OCI-LY7 (cell line): ENCODE measurements at places on chromosomes 12 and 14.

DNA sequence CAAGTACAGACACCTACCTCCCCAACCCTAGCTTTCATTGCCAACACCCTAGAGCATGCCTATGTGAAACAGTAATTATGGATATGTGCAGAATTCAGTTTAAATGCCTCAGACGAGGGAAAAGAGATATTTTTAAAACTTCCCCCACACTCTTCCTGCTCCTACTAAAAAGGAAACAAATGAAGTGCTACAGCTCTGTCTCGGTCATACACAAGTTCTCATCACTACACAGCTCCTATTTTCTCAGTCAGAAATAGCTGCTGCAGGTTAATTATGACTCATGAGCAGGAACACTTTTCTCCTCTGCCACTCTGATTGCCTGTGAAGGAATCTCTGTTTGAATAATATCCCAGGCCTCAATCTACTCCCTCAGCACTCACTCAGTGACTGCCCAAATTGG, 703.6 kb upstream of the FLRT2 start:
- no peak for DNase-seq

- DNase-seq: no peak
Measured at GRCh38 chr14:30808576-30808975, 65.8 kb upstream of the COCH start.

DNA sequence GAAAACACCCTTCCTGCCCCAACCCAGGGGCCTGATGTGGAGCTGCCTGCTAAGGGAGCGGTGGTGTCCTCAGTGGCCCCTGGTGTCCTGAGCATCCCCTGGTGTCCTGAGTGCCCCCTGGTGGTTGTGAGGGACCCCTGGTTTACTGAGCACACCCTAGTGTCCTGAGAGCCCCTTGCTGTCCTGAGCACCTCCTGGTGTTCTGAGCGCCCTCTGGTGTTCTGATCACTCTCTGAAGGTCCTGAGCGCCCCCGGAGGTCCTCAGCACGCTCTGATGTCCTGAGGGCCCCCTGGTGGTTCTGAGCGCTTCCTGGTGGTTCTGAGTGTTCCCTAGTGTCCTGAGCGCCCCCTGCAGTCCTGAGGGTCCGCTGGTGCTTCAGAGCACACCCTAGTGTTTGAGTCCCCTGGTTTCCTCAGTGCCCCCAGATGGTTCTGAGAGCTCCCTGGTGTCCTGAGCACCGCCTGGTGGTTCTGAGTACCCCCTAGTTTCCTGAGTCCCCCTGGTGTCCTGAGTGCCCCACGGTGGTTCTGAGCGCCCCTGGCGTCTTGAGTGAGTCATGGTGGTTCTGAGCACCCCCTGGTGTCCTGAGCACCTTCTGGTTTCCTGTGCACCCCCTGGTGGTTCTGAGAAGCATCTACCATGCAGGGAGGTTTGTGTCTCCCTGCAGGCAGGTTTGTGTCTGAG, 1004.2 kb downstream of the TMEM121 start:
- DNase-seq: peak; percentile 21

GRCh38 chr12:95522692-95523091, 28.6 kb downstream of the USP44 start:
- no peak for DNase-seq

GRCh38 chr12:88870000-88870737, 289.9 kb upstream of the KITLG start:
- no peak for DNase-seq

GRCh38 chr12:39490500-39491282, 47.8 kb upstream of the KIF21A start:
- no peak for DNase-seq

DNA sequence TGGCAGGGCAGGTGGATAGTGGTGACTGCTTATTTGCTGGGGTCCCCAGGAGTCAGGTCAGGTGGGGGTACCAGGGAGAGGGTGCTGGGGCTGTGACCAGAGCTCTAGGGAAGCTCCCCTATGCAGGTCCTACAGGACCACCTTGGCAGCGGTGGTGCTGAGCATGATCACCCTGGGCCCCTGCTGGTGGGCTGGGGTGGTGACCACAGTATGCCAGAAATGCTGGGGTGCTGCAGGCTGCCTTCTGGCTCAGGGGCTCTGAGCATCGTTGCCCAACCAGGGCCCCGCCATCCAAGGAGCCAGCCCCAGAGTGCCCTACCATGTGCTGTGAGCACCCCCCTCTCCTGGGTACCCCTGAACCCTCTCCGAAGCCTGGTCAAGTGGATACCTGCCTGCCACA, 17.5 kb upstream of the NUDT14 start:
- DNase-seq: no peak

GRCh38 chr14:90605430-90605829, 208.6 kb downstream of the CALM1 start:
- DNase-seq: no peak

- DNase-seq: no peak
Measured at GRCh38 chr12:95126076-95126475, 52.7 kb upstream of the NR2C1 start.

DNA sequence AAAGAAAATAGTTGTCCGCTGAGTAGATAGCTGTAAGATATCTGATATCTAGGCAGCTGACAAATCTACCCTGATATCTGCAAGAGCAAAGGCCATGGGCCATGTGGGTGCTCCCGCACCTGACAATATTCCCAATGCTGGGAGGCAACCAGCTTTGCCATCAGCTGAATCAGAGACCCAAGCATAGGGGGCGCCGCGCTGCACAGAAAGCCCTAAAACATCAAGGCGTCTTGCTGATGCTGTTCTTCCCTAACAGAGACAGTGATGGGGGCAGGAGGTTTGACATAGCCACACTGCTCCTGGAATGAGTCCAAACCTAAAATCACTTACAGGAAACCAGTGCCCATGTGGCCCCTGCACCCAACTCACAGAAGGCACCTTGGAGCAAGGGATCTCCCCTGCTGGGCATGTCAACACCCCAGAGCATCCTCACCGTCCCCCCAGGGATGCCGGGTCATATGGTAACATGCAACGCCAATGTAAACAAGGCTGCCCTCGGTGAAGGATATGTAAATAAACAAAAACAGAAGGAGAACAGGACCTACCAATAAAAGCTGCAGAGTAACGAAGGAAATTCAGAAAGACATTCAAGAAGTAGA, 199.5 kb downstream of the TMEM132D start:
- no peak for DNase-seq

DNA sequence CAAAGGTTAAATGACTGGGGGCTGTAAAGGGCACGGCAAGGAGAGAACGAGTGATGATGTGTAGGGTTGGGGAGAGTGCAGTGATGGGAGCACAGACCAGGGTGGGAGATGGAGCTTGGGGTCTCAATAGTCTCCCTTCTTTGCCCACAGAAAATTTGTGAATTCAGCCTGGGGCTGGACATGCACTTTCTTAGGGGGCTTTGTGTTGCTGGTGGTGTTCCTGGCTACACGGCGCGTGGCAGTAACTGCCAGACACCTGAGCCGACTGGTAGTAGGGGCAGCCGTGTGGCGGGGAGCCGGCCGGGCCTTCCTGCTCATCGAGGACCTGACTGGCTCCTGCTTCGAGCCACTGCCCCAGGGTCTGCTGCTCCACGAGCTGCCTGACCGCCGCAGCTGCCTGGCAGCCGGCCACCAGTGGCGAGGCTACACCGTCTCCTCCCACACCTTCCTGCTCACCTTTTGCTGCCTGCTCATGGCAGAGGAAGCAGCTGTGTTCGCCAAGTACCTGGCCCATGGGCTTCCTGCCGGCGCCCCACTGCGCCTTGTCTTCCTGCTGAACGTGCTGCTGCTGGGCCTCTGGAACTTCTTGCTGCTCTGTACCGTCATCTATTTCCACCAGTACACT, 1.7 kb downstream of the FITM1 start:
- DNase-seq: no peak

GRCh38 chr12:32301216-32301615, 98.1 kb upstream of the FGD4 start:
- peak; percentile 22 for DNase-seq

- no peak for DNase-seq
Measured at GRCh38 chr14:93709249-93709648, 79.0 kb downstream of the PRIMA1 start.

DNA sequence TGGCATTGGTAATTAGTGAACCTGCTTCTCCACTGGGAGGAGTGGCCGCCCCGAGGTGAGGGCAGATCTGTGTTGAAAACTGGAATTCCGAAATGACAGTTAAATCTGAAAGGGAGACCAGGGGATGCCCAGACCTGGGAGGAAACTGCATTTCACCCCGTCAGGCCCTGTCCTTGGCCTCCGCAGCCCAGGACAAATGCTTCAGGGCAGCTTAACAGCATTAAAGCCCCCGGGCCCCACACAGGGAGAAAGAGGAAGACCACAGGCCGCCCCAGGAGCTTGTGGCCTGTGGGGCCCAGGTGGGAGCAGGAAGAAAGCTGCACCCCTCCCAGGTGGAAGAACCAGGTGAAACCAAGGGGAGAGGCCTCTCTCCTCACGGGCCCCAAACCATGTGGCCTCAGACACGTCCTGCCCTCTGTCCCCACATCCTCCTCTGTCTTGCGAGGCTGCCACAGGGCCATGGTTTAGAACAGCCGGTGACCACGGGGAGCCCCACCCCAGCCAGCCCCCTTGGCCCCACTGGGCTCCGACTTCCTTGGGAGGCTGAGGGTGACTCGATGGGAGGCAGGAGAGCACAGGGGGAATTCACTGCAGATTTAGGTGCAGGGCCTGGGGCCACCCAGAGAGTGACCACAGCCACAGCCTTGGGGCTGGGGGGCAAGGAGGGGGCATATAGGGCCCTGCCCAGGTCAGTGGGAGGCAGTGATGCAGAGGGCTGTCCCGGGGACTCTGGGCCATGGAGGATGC, 265.4 kb downstream of the ADGRD1 start:
- no peak for DNase-seq

DNA sequence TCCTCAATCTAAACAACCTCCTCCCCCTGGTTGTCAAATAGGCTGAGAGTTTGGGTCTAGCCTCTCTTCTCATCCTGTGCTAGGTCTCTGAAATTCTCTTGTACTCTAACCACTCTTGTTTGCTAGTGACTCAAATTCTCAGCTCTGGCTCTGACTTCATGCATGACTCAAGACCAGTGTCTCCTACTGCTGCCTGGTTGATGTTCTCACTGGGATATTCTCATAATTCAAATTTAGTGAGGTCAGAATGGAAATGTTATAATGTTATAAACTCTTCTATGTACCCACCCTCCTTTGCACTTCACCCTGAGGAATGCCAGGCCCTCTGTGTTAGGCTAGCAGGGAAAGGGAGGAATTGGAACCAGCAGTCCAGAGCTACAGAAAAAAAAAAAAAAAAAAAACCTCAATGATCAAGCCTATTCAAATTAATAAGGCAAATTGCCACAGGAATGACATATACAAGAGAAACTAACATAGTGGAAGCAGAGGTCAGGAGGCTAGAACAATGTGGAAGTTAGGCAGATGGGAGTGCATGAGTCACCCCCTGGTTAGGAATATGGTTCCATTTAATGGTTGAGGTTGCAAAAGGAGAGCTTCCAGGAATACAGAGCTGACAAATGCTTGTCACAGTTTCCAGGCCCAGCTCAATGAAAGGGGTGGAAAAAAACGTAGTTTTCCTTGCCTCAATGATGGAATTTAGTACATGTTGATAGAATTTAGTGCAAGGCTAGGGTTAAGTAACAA, 459.5 kb downstream of the RMST start:
- no peak for DNase-seq

GRCh38 chr12:26122681-26123481, 2.0 kb downstream of the BHLHE41 start:
- no peak for DNase-seq

- no peak for DNase-seq
Measured at GRCh38 chr12:74408601-74409166, 129.0 kb upstream of the ATXN7L3B start.

DNA sequence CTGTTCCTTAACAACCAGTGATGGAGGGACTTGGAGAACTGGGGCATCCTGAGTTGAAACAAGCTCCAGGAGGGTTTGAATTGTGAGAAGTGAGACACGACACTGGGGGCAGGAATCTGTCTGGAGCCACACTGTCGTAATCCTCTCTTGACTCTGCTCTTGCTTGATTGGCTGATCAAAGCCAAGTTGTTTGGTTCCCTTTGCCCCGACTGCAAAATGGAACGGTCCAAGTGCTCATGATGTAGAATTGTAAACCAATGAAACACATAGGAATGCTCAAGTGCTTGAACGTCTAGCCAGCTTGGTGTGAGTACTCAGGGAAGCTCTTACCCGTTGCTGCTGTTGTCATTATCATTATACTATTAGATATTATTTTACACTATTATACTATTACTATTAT, 98.1 kb downstream of the TMEM132C start:
- no peak for DNase-seq

GRCh38 chr14:63276492-63277342, 42.0 kb downstream of the GPHB5 start:
- DNase-seq: peak; percentile 48

- DNase-seq: no peak
Measured at GRCh38 chr14:39615352-39615751, 183.1 kb upstream of the FBXO33 start.

DNA sequence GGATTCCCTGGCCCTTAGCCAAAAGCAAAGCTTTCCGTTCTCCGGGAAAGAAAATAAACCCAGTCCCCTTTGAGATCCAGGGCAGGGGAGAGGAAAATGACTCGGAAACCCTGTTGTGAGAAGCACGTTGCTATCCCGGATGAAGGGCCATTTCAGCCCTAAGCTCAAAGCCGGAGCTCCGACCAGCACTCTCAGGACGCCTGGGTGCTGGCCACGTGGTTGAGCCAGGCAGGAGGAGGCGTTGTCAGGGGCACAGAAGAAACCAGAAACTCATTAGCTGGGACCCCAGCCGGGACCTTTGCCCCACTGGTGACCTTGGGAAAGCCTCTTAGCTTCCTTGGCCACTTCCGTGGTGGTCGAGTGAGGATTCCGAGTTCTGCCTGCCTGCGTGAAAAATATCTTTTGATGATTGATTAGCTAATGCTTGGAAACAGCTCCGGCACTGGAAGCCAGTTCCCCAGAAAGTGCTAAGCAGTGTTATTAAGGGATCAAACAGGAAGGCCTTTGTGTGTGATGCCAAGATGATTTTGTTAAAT, 57.6 kb upstream of the FZD10 start:
- no peak for DNase-seq

DNA sequence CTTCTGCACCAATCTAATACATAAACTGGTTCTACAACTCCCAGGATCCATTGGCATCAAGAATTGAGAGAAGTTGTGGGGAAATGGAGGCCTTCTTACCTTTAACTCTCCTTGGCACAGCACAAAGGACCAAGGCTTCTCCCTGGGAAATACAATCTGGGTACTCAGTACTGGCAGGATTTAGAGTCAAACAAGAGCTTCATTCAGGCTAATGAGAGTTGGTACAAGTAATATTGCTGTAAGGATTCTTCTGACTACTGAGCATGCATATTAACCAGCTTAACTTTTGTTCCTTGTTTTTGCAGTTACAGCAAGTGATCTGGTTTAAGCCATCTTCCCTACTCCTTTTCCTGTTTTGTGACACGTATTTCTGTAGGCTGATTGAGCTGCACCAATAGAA, 76.2 kb upstream of the FERMT2 start:
- no peak for DNase-seq

GRCh38 chr14:73293782-73294781, 56.8 kb downstream of the PAPLN start:
- DNase-seq: no peak

GRCh38 chr12:75728826-75729225, 217.4 kb upstream of the KRR1 start:
- no peak for DNase-seq
